ENCODE measurements at places on chromosomes 7 and 10.
A peak's percentile ranks its signal among the peaks of the same experiment; 100 is the strongest.

GRCh38 chr7:7505915-7506314 is 29.8 kb downstream of the COL28A1 start:
- no peak for DNase-seq

DNA sequence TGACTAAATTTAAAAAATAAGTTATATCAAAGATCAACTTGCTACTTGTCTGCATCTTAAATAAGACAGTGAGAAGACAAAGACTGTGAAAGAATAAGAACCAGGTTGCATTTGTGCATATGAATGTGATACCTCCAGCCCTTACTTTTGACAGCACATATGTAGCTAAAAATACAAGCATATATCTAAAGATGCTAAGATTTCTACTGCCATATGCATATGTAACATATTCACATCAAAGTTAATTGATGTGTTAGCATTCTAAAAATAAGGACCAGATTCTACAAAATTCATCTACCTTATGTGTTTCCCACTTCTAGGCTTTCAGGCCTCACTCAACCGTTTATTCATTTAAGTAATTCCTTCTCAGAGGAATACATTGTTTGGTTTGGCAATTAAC is 1120.3 kb upstream of the LRRTM3 start:
- DNase-seq, result no peak

DNA sequence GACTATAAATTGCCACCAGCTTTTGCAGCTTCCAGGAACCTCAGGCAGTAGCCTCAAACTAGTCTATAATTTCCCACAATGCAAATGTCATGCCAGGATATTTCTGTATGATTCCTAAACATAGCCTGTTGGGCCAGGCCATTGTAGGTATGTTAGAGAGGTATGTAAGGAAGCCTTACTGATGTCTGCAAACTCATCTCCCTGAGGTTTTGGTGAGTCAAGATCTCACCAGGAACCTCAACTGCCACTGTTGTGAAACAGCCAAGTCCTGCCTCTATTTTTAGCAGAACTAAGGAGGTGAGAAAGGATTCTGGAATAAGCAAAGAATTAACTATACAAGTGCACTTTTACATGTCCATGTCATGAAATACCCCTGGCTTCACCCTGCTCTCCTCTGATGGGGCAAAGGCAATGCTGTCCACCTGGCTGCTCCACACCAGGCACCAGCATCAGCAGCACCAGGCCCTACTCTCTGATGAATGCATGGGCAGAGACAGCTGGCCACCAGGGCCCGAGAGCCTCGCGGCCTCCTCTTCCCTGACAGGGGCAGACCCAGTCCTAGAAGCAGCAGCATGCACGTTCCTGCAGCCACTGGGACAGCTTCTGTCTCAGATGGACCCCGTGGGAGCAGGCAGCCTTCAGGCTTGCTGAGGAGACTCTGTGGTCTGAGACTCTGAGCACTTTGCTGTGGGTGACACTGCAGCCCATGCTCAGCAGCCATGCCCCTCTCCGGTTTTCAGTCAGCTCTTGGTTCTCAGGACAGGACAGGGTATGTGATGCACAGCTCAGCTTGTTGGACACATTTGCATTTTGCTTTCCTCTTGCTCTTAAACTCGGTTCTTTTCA is 147.3 kb downstream of the ZMYND11 start:
- no peak for DNase-seq

- DNase-seq, result peak; percentile 81
Observed at GRCh38 chr10:103716206-103717160, 138.9 kb downstream of the SH3PXD2A start.

- DNase-seq, result no peak
Observed at GRCh38 chr7:114212721-114213429, 201.7 kb upstream of the FOXP2 start.

GRCh38 chr7:39952374-39952773 is 2.3 kb downstream of the CDK13 start:
- DNase-seq, result no peak

- no peak for DNase-seq
Observed at GRCh38 chr7:5491251-5492019, 67.8 kb upstream of the TNRC18 start.
